ENCODE measurements at places on chromosomes 4 and X.

DNA sequence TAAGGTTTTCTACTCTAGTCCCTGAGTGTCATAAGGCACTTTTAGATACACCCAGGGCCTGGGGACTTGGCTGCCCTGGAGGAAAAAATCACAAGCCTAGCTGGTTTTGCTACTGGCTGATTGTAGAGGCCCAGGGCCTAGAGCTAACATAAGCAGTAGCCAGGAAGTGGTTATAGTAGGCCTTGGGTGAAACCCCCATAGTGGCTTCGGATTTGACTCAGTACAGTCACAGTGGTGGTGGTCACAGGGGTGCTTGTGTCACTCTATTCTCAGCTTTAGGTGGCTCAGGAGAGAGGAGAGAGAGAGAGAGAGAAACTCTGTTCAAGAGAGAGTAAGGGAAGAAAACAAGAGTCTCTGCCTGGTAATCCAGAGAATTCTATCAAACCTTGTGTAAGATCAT, 194.5 kb upstream of the EDA2R start:
- DNase-seq = no peak

- no peak for DNase-seq
Observed at GRCh38 chr4:134668237-134668636, 466.6 kb upstream of the PABPC4L start.

DNA sequence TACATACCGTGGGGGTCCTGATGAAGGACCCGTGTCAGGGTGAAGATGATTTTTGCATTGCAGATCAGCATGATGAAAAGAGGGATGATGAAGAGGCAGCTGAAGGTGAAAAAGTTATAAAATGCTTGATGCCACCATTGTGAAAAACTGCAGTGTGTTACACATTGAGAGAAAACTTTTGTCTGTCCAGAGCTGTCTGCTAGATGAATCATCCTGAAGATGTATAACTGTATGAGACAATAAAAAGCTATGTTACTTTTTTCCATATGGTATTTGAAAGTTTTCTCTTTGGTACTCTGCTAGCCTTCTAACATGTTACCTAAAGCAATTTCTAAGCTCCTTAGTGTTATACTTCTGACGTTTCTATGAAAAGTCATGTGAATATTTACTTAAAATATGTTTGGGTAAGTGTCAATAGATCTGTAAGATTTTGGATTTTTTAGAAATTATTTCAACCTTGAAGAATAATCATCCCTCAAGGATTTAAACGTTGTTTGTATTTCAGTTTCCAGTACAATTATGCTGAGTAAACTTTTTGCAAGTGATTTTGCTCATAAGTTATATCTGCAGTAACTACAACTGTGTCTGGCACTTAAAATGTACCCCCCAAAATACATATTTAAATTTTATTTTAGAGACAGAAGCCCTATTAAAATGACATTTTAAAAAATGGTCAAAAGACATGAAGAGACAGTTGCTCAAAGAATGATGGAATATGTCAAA, 9.5 kb downstream of the GNRHR start:
- DNase-seq = no peak

GRCh38 chr4:100075056-100075455, 115.2 kb downstream of the DDIT4L start:
- no peak for DNase-seq

Data from NCI-H1694 treated with DMSO at 0.1 percent for 48 hours (cell line).